Activated naive CD8-positive, alpha-beta T cell treated with anti-CD3 and anti-CD28 coated beads for 36 hours (primary cell): ENCODE measurements at places on chromosomes 1 and 21. TPM values are rescaled to one million over a fixed set of nuclear protein-coding genes. Genes with fewer than 3 reads are reported as not detected.
A peak's percentile ranks its signal among the peaks of the same experiment; 100 is the strongest.

DNA sequence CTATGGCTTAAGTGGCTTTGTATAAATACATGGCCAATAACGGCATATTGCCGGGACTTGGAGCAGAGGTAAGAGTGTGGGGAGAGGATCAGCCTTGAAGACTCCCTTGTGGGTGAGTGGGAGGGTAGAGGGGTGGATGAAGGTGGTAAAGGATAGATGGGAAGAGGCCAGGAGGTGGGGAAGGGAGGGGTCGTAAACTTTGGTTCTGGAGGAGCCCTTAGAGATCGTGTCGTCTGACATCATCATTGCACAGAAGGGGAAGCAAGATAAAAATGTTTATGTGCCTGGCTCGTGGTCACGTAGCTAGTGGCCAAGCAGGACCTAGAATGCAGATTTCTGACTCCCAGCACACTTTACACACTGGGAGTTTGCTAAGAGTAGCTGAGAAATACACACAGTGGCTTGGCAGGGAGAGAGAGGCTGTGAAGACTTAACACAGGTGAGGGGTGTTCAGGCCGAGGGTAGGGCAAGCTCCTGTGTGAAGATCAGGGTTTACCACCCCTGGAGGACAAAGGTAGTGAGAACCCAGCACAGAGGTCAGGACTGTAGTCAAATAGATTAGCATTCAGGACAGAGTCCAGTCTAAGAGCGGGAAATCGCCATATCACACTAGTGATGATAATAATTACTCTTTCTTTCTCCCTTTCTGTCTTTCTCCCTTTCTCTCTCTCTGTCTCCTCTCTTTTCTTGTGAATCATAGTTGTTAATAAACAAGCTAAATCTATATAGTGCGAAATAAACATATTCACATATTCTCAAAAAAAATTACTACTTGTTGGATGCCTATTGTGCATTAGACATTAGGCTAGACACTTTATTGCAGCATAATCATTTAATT lies 75.5 kb downstream of the LRRC8D start:
- DNase-seq = no peak

DNA sequence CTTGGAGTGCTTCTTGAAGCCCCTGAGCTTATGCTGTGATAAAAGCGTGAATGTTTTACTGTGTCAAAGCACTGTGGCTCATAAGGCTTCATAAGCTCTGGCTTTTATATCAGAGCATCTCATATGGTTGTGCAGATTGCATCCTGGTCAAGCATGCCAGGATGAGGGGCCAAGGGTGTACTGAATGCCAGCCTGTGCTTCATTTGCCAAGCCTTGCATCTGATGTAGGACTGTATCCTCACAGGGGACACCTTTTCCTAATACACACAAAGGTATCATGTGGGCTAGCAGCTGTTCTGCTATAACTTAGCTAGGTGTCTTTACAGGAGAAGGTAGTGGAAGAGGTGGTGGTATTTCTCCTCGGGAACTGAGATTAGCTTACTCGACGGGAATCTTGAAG lies 134.7 kb downstream of the ST6GALNAC3 start:
- no peak for DNase-seq

Gene RERE
- total RNA-seq = 39.6 TPM

GRCh38 chr1:208218237-208219097 lies 25.7 kb downstream of the PLXNA2 start:
- DNase-seq = no peak

Gene RNU1-1
- total RNA-seq = 874 TPM

DNA sequence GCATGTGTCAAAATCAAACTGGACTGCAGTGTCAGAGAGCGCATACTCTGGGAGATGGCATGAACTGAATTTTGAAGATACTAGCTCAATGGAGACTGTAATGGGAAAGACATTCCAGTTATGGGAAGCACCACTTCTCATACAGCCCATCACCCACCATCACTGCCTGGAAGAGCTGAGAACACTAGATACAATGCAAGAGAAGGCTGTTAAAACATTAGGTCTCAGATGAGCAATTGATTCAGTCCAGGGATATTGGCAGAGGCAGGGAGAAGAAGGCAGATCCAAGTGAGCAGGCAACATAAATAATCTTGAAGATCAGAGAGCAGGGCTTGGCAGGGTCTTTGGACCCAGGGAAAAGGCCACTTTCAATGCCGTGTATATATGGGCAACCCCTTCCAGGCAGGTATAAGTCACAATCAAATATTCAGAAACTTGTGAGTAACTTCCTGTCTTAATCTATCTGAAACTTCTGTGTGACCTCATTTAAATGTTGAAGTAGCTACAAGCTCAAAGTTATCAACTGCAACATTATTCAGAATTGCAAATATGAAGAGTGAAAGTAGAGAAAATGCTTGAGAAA lies 290.3 kb upstream of the SGIP1 start:
- no peak for DNase-seq

DNA sequence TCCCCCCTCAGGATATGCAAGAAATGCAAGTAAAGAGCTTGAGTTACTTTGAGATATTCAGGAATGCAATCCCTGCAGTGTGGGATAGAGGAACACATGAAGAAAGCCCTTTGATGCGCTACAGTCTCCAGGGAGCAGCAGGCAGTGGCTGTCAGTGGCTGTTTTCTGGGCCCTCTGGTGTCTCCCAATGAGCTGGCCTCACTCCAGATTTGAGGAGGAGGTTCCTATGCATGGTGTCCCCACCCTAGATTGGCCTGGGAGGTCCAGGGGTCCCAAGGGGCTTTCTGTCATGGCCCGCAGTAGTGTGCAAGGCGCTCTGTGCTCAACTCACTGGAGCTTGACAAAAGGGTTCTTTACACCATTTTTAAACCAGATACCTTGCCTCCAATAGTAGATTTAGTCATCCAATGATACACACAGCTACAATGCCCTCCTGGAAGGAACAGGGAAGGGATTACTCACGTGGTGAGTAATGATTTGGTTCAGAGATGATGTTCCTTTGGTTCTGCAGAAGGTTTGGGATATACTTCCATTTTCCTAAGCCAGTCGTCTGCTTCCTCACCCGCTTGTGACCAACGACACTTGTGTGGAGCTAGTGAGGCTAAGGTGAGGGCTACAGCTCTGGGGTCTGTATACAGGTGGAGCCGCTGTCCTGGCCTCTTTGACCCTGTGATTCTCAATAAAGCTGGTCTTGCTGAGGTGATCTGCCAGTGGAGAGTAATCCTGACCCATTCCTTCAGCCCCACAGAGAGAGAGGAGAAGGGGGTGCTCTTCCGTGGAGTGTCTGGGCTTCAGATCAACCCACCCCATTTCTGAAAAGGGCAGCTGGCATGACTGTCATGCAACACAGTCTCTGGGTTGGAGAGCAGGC lies 6.6 kb downstream of the BATF3 start:
- no peak for DNase-seq

Gene IL10
- total RNA-seq = not detected

Gene RBM11
- total RNA-seq = 3.8 TPM

GRCh38 chr21:19603011-19603593 lies 1199.5 kb upstream of the TMPRSS15 start:
- DNase-seq = no peak

Gene IGSF21
- total RNA-seq = not detected

- no peak for DNase-seq
Measured at GRCh38 chr1:163427279-163427678, 105.5 kb downstream of the NUF2 start.

- DNase-seq = no peak
Measured at GRCh38 chr21:34091032-34091431, 17.7 kb downstream of the MRPS6 start.

- DNase-seq = no peak
Measured at GRCh38 chr1:205719762-205720161, 30.2 kb downstream of the NUCKS1 start.

Gene CFAP141
- total RNA-seq = not detected

Gene NECTIN4
- 0.16 TPM for total RNA-seq

DNA sequence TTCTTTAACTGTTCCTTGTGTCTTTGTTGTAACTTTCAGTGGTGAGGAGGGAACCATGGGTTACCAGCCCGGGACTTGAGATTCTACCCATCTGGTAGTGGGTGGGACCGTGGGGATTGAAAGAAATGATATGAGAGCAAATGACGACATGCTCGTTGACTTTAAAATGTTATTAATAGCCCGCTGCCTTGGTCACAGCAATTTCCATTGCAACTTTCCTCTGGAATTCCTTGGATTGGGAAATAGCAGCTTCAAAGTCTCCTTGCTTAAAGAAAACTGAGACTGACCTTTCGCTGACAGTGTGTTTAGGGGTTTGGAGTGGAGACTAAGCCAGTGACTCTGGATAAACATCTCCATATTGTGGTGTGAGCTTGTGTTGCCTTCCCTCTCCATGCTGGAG lies 44.2 kb upstream of the MARK1 start:
- no peak for DNase-seq

Gene MR1
- total RNA-seq = 14.5 TPM

DNA sequence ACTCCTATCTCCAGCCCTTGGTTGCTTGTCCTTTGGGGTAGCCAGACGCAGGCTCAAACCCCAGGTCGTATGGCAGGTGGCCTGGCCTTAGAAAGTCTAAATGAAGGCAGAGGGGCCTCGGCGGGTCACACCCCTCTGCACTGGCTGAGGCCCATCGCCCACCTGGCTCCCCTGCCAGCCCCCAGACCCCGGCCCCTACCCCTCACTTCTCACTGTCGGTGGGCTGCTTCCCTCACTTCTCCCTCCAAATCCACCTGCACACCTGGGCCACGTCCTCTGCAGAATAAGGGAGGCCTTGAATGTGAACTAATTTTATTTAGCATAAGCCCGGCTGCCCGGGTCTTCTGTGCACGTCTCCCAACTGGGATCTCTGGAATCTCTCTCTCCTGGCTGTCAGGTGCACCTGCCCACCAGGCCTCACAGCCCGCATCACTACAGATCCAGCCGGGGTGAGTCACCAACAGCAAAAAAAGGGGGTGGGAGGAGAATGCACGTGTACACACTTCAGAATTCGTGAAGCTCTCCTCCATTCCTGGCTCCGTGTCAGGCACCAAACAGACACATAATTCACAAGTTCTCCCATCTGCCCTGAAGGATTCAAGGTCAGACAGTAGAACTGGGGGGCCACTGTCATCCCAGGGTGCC lies 107.5 kb upstream of the SIM2 start:
- no peak for DNase-seq

GRCh38 chr1:151612501-151613281 lies 841 bp downstream of the SNX27 start:
- peak; percentile 37 for DNase-seq

Gene CNR2
- total RNA-seq = 0.28 TPM

DNA sequence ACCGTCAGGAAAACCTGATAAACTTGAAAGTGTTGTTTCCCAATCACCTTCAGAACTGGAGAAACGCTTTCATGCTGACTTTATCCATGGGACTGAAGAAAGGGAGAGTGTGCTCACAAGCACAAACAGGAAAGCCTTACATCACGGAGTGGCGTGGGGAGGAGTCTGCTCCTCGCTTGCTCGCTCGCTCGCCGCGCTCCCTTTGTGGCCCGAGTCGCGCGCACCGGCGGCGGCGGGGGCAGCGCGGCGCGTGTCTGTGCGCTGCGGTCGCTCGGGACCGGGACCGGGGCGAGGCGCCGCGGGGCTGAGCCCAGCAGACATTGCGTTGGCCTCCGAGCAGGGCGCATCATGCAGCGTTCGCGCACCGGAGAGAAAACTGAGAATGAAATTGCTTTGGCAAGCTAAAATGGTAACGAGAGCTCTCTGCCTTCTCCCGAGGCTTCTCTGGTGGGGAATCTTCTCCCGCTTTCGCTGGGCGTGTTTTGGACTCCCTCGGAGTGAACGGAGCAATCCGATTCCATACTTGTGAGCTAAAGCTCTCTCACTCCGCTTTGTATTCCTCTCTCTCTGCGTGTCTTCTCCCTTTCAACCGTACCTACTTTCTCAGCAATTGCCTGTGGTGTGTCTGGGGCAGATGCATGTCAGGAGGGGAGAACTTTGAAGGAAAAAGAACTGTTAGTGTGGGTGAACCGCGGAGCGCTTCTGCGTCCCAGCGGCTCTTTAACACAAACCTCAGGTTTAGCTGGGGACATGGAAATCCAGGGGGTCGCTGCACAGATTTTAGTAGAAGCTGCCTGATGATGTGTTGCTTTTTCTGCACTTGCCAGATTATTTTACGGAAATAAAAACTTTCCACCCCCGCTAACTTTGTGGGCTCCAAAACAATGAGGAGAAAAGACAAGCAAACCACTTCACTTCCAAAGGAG lies at the start of gene RGL1:
RGL1 (plus strand) TSS at position 205 of the 926 bp plus-strand sequence; CDS start at position 383, 178 bp downstream.
- peak; percentile 44 for DNase-seq

Gene CFHR1
- total RNA-seq = not detected
